NCI-H1417 treated with DMSO at 0.1 percent for 48 hours (cell line): ENCODE measurements at places on chromosomes 3 and 15.

DNA sequence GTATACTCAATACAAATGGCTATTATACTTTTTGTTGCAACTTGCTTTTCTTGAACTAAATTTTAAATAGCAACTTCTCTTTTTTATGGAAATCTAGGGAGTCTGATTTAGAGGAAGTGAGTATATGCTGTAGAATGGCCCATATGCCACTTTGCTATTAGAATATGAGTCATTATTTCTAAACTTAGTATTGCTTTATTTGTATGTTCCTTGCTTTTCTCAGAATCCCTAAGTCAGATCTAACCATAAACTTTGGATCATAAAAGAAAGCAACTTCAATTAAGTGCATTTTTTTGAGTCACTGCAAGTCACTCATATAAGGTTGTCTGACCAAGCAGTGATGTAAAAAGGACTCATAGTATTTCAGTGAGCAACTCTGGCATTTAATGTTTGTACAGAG lies 17.5 kb upstream of the SPTSSB start:
- no peak for DNase-seq

GRCh38 chr15:83475551-83475950 lies 28.4 kb downstream of the SH3GL3 start:
- DNase-seq, result no peak

DNA sequence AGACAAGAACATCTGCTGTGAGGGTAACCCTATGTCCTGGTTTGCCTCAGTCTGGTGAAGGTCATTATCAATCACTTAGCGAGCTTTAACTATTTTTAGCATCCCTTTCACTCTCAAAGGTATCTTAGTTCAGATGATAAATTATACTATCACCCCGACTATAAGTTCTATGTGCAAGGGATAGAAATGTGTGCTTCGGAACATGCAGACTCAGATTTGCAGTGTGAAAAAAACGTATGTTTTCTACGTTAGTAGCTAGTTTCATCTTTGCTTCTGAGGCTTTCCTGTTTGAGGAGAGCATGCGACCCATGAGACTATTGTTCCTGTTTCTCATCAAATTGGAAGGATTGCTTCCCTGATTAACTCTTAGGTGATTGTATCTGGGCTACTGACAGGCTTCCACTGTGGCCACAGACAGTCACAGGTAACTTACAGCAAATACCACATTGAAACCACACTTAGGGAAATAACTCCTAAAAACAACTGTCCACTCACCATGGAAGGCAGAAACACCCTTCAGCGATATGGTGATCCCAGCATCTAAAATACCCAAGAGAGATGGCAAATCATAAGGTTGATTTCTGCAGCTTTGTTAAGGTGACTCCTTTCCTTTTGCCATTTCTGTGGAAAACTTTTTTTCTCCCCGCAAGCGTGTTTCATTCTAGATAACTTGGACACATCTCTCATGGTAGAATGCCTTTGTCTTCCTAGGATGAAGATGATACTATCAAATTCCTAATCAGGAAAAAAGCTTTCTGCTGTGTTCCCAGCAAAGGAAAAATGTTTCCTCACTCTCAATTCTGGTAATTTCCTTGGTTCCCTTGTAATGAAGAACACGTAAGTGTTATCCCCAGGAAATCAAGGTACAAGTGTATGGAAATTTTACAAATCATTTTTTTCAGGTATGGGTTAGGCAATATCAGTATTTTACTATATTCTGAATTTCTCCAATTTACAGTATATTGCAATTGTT lies 5.2 kb downstream of the GCSAM start:
- no peak for DNase-seq

GRCh38 chr3:13524979-13525669 lies 23.8 kb upstream of the FBLN2 start:
- DNase-seq, result no peak

DNA sequence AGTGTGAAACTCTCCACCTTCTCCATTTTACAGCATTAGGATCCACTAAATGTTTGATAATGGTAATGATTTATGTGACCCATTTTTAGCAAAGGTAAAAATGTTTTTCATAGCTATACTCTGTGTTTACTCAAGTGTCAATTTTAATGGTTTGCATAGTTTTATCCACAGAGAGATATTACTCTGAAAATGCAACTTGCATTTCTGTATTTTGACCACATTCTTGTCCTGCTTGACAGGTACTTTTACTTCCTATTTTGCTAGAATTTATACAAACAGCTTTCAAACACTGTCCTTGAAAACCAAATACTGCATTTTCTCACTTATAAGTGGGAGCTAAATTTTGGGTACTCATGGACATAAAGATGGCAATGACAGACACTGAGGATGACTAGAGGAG lies 62.9 kb downstream of the SERPINI1 start:
- DNase-seq, result no peak

GRCh38 chr15:81950841-81951414 lies 94.9 kb downstream of the MEX3B start:
- peak; percentile 72 for DNase-seq

- DNase-seq, result no peak
These were observed 35.2 kb downstream of the MGLL start for GRCh38 chr3:127787071-127787490.

DNA sequence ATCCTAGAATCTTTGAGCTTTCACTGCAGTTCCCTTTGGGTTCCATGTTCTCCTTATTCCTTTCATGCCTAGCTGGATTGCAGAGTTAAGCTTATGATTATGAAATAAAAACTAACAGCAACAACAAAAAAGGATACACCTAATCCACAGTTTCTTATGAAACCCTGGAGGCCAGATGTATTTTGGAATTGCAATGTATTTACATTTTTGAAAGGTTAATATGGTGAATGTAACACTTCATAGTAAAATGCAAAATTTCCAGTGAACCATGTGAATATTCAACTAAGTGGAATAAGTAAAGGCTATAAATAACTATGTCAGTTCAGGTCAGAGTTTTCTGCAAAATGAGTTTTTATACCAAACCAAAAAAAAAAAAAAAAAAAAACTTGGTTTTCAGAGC lies 65.8 kb upstream of the FLNB start:
- DNase-seq, result no peak

DNA sequence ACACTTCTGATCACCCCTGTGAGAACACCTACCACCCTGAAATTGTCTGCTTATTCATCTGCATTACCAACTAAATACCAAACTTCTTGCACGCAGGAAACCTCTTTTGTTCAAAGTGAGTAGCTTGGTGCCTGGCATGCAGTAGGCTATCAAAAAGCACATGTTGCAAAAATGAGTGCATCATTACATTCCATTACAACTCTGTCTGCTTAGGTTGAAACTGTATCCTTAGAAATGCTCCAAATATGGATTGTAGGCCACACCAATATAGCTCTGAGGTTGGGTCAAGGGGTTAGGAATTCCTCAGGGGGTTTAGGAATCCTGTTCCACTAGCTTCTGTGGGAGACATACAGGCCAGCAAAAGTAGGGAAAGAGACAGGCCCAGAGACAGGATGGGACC lies 107.2 kb downstream of the THRB start:
- DNase-seq, result no peak

DNA sequence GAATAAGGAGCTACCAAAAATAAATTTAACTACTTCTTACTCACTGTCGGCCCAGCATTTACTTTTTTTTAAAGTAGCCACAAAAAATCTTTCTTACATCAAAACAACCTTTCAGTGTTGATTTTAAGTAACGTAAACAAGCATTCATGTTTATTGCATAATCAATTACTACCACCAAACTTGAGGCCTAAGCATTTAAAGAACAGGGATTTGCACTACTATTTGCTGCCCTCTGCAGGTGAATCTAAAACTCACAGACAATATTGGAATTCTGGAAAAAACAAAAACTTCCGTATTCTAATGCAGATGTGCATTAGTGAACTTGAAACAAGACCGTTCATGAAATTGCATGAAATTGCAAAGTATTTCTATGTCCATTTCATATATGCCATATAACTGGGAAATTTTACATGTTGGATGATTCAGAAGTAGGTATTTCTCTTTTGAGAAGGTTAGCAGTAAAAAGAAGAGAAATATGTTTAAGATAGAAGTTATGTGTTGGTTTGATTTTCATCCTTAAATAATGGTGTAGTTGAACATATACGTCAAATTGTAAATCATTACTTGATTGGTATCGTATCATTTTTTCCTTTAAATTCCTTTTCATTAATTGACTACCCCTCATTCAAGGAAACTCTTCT lies 55.6 kb downstream of the CGGBP1 start:
- DNase-seq, result no peak

- DNase-seq, result no peak
These were observed 7.1 kb downstream of the CELF6 start for GRCh38 chr15:72312605-72313447.

DNA sequence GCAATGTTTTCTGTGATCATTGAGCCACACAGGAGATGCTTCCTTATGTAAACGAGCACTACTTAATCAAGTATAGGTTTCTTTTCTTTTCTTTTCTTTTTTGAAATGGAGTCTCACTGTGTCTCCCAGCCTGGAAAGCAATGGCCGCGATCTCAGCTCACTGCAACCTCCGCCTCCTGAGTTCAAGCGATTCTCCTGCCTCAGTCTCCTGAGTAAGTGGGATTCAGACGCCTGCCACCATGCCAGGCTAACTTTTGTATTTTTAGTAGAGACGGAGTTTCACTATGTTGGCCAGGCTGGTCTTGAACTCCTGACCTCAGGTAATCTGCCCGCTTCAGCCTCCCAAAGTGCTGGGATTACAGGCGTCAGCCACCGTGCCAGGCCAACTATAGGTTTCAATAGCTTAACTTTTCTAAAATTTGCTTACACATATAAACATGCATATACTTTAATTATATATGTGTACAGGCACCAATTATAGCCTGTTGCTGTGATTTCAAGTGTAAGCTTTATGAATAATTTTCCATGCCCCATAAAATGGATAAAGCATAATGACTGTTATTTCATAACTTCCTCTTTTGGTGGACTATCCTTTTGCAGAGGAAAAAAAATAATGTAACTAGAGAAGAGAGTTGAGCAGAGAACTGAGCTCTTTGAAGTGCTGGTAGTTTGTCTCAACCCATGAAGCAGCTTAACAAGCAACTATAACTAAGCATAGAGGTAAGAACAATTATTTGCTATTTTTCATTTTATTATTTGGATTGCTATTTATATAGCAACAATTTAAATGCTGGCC lies 24.8 kb upstream of the MBNL1 start:
- no peak for DNase-seq

GRCh38 chr15:100721758-100722550 lies 119.6 kb downstream of the ASB7 start:
- peak; percentile 2 for DNase-seq

DNA sequence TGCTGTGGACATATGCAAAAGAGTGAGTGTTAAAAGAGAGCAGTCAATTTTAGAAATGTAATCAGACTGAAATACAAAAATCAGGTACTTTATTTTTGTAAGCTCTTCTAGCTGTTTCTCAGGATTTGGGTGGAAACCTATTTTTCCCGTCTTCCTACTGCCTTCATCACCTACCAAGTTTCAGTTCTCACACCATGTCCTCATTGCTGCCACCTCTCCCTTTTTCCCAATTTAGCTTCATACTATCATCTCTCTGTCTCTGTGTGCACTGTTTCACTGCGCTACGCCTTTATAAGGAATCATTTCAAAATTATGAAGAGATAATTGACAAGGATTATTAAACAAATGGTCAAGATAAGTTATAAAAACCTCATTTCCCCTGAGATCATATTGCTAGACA lies 7.7 kb downstream of the SRP14 start:
- no peak for DNase-seq

GRCh38 chr15:98233873-98234272 lies 273.4 kb downstream of the ARRDC4 start:
- no peak for DNase-seq
